ENCODE measurements at places on chromosomes 16 and 17.

- DNase-seq, result no peak
Measured at GRCh38 chr16:75624921-75625334, 1.8 kb upstream of the ADAT1 start.

- no peak for DNase-seq
Measured at GRCh38 chr16:52528393-52529065, 18.4 kb downstream of the TOX3 start.

DNA sequence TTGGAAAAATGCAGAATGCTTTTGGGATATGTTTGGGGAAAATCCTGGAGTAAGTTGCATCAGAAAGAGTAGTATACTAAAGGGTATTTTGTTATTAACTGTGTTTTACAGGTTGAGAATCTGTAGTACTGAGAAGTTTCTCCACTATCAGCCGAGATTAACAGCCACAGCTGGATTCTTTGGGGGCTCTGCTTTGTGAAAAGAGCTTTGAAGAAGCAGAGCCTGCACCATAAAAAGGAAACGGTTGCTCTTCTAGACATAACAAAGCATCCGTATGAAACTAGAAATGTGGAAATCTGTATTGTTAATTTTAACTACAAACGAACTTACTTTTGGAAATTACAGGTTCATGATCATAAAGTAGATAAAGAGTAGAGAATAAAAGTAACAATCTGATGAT lies 5.3 kb downstream of the NLK start:
- no peak for DNase-seq

DNA sequence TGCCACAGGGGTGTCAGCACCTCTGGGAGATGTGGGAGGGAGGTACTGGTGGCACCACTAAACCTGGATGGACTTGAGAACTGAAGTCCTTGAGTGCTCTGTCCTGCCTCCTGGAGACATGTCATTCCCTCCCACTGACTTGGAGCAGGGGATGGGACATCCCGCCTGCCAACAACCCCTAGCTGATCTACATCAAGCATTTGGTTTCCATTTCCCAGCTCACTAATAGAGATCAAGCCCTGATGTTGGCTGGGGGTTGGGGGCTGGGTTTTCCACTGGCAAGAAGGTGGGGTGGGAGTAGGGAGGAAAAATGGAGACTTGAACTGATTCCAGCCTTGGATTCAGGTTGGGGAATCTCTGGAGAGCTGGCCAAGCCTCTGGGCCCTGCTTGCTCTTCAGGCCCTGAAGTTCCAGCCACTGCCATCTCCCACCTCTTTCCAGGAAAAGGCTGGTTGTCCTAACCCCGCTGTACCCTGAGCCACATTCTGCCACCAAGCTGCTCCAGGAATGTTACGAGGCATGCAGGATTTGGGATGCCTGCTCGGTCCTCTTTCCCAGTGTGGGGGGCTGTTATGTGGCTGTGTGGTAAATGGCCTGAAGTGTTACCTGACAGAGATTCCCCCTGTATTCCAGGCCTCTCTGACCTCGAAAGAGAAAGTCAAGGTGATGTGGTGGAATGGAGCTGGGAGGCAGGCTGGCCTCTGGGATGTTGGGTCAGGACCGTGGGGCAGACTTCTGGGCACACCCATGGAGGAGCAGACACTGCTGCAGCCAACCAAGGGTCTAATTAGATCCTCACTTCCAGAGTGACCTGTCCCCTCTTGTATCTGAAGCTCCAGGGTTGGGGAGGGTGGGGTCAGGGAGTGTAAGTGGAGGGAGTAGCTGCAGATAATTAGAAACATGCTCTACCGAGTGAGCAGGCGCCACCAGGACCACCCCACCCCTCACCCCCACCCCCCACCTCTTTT lies 16.7 kb downstream of the IGFBP4 start:
- DNase-seq, result no peak

GRCh38 chr16:27414788-27415431 lies 12.9 kb downstream of the IL21R start:
- DNase-seq, result no peak

DNA sequence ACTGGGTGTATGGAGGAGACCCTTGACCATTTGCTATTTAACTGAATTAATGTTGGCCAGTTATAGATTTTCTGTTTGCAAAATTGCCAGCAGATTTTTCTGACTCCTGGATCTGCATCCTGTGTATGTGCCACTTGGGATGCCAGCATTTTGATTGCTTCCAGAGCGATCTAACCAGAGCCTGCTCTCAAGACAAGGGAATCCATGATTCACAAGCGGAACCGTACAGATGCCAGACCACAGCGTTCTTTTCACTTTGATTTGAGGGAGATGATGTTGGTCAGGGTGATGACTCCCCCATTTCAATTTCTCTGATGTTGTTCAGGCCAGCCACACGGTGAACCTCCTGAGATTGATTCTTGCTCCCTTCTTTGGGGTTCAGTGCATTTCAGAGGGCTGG lies 228.7 kb downstream of the CDH13 start:
- DNase-seq, result no peak

DNA sequence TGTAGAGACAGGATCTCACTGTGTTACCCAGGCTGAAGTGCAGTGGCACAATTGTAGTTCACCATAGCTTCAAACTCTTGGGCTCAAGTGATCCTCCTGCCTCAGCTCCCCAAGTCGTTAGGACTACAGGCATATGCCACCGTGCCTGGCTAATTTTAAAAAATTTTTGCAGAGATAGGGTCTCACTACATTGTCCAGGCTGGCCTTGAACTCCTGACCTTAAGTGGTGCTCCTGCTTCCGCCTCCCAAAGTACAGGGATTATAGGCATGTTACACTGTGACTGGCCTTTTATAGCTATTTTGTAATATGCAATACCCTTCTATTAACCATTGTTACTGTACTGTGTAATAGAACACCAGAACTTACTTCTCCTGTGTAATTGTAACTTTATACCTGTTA lies 139.3 kb upstream of the ZNF267 start:
- DNase-seq, result no peak

DNA sequence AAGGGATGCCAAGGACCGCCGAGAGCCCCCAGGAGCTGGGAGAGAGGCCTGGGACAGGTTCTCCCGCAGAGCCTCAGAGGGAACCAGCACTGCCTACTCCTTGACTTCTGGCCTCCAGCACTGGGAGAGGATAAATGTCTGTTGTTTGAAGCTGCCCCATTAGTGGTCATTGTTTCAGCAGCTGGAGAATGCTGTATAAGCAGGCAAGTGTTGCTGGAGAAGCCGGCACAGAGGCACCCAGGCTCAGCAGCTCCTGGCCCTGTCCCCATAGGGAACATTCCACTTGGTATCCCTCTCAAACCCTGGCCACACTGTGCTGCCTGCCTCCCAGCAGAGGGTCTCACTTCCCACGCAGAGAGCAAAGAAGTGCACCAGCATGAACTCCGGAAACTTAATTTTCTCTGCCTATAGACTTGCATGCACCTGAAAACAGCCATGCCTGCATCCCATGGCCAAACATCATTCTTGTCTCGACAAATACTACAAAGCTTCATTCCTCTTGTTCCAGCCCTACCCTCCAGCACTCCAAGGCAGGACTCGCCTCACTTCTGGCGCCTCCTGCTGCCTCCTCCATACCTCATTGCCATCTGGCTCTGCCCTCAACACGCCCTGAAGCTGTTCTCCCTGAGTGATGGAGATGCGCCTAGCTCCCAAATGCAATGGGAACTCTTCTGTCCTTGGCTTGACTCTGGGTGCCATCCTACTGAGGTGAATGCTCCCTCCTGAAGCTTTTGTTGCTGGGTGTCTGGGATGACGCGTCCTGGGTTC lies 88.1 kb downstream of the DNAH17 start:
- DNase-seq, result no peak

DNA sequence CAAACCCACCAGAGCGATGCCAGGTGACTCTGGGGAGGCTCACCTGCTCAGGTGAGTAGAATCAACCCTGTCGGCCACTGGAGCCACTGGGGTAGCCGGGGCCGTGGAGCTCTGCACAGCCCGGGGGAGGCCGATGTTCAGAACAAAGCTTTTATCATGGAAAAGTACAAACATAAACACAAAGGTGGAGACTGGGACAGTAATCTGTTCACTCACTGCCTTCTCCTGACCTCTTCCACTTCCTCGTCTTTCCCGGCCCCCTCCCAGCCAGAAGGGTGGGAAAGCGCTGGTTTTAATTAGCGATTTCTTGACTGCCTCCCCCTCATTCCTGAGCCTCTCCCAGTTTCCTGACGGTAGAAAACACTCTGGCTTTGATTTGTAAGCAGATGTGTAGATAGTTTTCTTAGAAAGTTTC lies 9.8 kb upstream of the TEX19 start:
- DNase-seq, result no peak

GRCh38 chr16:80583466-80583865 lies 42.7 kb downstream of the DYNLRB2 start:
- DNase-seq, result no peak

- no peak for DNase-seq
Measured at GRCh38 chr16:78786635-78787034, 687.2 kb downstream of the WWOX start.

GRCh38 chr17:82121660-82122629 lies 23.9 kb upstream of the FASN start:
- peak; percentile 81 for DNase-seq

- no peak for DNase-seq
Measured at GRCh38 chr16:28311913-28312312, 19.6 kb downstream of the SBK1 start.

DNA sequence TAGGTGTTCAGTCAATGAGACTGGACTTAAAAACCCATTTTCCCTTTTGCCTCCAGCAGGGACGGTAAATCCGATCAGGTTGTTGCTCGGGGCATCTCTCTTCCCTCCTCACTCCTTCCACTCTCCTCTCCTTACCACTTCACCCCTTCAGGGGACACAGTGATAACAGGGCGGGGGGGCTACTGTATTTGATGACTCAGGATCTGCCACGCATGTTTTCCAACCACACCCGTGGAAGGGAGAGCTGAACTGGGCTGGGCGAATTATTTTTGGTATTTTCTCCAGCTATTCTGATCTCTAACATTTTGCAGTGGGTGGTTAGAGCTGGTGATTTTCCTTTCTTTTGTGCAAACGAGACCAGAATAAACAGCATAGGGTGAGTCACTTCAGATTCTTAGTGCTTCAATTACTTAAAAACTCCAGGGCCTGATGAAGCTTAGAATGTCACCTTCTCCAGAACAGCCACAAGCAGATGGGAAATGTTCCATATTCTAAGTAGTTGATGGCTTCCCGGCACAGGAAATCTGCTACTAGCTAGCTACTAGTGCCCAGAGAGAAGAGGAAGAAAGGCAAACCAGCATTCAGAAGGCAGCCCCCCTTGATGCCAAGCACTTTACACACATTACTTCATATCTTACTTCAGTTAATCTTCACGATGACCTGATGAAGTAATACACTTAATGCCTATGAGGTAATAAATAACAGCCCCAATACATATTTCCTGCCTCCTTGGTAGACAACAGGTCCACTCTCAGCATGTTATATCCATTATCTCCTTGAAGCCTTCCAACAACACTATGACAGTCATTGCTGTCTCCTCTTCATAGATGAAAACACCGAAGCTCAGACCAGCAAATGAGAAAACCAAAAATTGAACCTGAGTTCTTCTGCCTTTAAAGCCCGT lies 74.1 kb downstream of the ASIC2 start:
- DNase-seq, result no peak

DNA sequence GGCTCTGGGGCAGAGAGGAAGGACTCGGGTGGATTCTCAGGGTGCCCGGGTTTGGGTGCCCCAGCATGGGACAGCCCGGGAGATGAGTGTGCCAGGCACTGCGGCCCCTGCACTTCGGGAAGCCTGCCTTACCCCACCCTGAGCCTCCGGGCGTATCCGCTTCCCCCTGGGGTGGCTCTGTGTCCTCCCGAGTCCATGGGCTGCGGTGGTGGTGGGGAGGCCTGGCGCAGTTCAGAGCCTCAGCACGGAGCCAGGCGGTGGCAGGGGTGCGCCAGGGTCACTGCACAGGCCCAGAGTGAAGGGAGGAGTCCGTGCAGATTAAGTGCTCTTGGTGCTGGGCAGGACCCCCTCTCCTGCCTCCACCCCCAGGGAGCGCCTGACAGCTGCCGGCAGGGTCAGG lies 20.7 kb downstream of the MYBBP1A start:
- DNase-seq, result no peak

DNA sequence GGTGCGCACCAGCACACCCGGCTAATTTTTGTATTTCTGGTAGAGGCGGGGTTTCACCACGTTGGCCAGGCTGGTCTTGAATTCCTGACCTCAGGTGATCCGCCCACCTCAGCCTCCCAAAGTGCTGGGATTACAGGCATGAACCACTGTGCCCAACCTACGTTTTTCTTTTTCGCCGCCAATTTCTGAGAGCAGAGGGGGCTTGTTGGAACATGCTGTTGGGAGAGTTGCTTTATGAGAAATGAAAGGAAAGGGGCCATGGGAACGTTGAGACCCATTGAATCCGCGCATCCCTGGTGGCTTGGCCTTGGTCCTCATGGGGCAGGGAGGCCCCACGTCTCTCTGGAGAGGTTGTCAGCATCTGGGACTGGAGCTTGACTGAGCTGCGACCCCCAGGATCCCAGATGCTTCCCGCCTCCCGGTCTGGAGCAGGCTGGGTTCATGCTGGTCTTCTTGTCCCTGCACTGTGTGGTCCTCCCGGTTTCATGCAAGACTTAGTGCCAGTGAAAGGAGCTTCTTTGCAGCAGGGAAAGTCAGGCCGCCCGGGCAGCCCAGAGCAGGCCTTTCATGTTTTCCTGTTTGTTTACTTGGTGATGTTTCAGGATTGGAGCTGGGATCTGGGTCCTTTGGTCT lies 22.8 kb downstream of the CRISPLD2 start:
- no peak for DNase-seq

DNA sequence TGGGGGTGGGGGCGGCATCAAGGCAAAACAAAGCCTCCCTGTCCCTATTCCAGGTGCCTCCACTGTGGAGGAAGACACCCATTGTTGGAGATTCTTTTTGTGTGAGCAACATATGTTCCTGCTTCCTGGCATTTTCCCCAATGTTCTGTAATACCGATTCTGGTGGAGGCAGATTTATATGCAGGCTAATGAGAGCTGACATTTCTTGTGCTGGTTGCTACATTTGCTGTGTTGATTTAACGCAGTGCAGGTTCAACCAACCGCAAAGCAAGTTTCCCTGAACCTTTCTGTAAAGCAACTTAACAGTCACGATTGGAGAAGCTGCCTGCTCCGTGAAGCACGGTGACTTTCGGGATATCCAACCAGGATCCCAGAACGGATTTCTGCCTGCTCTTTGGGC lies 260.5 kb downstream of the CBLN1 start:
- DNase-seq, result no peak

DNA sequence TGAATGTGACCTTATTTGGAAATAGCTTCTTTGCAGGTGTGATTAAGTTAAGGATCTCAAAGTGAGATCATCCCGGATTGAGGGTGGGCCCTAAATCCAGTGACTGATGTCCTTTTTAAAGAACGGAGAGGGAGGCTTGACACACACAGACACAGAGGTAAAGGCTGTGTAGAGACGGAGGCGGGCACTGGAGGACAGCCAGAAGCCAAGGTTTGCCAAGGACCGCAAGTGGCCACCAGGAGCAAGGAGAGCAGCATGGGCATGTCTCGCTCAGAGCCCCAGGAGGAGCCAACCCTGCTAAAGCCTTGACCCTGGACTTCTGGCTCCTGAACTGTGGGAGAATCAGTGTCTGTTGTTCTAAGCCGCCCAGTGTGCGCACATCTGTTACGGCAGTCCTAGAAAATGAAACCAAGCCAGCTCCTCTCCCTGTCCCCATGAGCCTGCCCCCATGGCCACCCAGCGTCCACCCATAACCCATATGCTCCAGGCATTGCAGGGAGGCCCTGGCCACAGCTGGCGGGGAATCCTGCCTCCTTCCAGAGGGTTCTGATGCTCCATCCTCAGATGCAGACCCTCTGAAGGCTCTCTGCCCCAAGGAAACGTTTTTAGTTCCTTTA lies 15.2 kb downstream of the CNGB1 start:
- DNase-seq, result no peak
